HEK293T (cell line): ENCODE measurements at places on chromosomes 1 and 21.

- peak; percentile 76 for DNase-seq
These were observed 985 bp downstream of the SYT6 start for GRCh38 chr1:114152508-114153260.

GRCh38 chr1:194374649-194375048, 1188.2 kb upstream of the B3GALT2 start:
- DNase-seq, result no peak

GRCh38 chr1:4636644-4637380, 17.6 kb upstream of the AJAP1 start:
- DNase-seq, result no peak

- no peak for DNase-seq
These were observed 29.9 kb downstream of the ADAM30 start for GRCh38 chr1:119866451-119866850.

GRCh38 chr1:81233591-81233990, 567.1 kb upstream of the ADGRL2 start:
- no peak for DNase-seq

DNA sequence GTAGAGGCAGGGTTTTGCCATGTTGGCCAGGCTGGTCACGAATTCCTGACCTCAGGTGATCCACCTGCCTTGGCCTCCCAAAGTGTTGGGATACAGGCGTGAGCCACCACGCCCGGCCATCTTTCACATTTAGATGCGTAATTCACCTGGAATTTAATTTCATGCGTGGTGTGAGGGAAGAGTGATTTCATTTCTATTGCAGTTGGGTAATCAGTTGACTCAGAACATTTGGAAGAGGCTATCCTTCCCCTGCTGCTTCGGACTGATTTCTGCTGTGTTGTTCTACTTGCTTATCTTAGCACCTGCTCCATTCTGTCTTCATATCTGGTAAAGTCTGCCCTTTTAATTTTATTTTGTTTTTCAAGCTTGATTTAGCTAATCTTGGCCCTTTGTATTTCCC, 19.1 kb downstream of the DIP2A start:
- DNase-seq, result no peak

DNA sequence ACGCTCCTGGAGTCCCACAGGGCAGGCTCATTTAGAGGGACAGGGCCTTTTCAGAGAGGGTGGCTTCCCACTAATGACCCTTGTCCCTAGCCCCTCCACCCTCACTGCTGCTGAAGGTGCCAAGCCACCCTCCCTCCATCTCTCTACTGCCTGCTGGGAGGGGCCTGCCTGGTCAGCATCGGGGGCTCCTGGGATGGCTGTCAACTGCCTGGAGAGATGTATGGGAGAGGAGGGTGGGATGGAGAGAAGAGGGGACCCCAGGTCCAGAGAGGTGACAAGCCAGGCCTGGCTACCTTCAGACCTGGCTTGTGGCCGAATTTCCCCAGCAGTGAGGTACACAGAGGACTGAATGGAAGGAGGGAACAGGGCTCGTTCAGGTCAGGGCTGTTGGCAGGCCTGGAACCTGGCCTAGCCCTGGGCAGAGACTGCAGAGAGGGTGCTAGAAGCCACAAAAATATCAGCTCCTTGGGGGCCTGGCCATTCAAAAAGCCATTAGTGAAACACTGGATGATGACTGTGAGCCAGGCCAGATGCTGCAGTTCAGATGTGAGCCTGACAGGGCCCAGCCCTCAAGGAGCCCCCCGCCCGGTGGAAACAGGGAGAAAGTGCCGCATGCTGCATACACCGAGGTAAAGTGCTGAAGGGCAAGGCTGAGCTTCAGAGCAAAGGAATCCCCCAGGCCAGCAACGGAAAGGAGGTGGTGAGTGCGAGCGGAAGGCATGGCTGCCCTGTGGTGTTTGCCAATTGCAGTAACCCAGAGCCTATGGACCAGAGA, 20.0 kb downstream of the MMEL1 start:
- no peak for DNase-seq

DNA sequence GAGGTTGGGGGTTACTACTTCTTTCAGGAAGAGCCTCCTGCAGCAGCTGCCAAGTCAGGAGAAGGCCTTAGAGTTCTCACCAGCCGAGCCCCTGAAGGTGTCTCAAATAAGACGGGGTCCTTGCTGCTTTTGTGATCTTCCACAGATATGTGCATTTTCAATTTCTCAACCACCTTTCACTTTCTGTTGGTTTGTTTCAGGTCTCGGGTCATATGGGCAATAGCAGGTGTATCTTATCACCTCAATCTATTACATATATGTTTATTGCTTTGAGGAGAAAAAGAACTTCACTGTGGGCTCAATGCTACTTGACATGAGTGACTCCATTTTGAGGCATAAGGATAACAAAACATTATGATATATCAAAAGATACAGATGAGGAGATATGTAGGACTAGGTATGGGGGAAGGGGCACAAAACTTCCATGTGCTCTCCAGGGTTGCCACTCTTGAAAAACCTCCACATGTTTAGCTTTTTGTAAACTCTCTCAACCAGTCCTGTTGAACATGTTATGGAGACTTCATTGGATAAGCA, 1171.4 kb upstream of the ADGRL2 start:
- no peak for DNase-seq

DNA sequence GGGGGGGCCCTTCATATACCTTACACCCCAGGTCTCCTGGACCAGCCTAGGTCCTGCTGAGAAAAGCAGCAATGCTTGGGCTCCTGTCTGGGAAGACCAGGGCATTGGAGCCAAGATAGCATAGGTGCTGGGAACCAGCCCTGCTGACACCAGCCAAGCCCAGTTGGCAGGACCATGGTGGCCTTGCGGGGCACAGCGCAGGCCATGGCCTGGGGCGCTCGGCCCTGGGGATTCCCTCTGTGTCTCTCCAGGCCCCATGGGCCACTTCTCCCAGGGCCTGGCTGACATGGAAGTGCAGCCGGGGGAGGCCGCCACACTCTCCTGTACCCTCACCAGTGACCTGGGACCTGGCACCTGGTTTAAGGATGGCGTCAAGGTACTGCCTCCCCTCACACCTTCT, 23.3 kb downstream of the IGFN1 start:
- DNase-seq, result no peak

GRCh38 chr1:220733086-220733601, 15.0 kb upstream of the MTARC2 start:
- peak; percentile 89 for DNase-seq

- DNase-seq, result no peak
These were observed 9.0 kb downstream of the TNFRSF25 start for GRCh38 chr1:6456800-6457466.

- no peak for DNase-seq
These were observed 188.6 kb downstream of the GREM2 start for GRCh38 chr1:240423246-240423924.

DNA sequence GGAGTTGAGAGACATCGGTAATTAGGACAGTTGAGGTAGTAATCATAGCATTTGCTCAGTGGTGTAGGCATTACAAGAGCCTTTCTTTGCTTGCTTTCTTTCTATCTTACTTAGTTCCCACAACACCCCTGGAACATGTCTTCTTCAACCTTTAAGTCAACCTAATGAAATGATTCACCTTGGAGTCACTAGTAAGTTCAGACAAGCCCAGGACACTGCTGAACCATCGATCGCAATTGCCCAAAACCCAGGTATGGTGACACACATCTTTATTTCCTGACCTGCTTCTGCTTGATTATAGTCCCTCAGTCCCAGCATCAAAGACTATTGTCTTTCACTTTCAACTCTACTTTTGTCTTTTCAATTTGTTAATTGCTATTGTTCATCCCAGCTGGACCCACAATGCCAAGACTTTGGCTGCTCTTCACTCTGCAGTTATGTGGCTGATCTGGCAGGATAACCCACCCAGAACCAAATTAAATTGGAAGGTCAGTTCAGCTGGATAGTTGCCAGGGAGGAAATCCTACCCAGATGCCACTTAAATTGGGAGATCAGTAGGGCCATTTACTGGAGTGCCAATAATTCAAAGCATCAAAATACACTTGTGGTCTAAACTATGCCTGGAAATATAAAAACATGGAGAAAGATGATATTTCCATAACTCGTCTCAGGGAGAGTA, 272.9 kb downstream of the RWDD3 start:
- DNase-seq, result no peak

DNA sequence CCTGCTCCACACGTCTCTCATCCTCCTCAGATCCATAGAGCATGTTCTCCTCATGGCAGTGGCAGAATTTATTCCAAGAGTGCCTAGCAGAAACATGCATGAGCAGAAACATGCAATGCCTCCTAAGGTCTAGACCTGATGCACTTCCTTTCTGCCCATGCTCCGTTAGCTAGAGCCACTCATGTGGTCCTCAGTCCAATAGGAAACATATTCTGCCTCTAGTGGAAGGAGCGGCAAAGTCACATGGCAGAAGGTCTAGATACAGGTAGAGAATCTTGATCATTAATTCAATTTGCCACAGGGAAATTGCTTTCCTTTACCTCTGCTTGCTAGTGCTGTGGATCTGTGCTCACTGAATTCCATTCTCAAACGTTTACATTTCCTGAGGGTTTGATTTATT, 130.4 kb downstream of the KIF26B start:
- no peak for DNase-seq

GRCh38 chr1:15509586-15509985, 14.4 kb downstream of the CASP9 start:
- no peak for DNase-seq

- no peak for DNase-seq
These were observed 36.3 kb upstream of the CLIC4 start for GRCh38 chr1:24708938-24709337.

GRCh38 chr1:178999061-178999460, 26.6 kb upstream of the FAM20B start:
- DNase-seq, result no peak

GRCh38 chr1:159076438-159077119, at the start of gene AIM2:
AIM2 (minus strand) TSS chr1:159076766; CDS start chr1:159073499, 3,267 bp downstream.
- DNase-seq, result no peak

DNA sequence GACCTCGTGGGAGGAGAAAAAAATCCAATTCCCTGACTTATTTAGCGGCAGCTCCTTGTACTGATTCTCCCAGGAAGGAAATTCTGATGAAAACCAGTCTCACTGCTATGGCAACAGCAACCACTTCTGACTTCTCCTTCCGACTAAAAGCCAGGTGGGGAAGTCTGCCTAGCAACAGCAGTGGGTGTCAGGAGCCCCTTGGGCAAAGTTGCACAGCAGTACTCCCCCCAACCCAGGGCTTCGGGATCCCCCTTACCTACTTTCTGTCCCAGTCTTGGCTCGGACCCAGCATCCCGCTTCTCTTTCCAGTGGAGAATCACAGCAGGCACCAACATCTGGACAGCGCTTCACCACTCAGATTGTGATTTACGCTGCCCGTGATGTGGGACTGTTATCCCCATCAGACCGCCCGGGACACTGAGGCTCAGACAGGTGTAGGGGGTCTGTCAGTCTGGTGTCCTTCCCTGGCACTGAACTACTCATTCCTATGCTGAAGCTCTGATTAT, 24.6 kb downstream of the NKAIN1 start:
- no peak for DNase-seq

GRCh38 chr1:38152351-38153065, 105.9 kb upstream of the POU3F1 start:
- DNase-seq, result peak; percentile 20

DNA sequence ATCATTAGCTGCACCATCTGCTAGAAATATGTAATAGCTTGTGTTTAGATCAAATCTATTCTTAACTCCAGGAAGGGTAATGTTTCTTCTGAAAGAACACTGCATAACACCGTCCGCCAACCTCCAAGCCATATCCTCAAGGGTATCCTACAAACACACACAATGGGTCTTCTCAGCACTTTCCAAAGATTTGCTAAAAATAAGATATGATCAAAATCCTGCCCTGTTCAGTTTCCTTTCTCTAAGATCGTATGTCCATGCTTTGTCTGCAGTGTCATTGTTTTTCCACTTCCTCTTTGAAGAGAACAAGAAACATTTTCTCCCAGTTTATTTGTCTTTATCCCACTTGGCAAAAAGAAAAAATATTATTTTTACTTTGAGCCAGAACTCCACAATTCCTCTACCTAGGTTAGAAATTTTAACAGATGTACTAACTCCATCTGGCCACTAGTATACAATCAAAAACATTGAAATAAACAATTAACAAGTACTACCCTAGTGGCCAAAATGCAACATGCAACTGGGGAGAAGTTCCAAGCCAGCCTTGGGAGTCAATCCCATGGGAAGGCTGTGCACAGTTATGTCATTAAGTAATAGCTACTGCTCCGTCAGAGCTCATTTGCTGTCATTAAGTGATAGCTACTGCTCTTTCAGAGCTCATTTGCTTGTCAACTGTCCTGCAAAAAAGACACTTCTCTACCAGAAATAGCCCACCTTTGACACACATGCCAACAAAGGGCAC, 37.8 kb downstream of the FRRS1 start:
- DNase-seq, result peak; percentile 69

GRCh38 chr1:210938416-210938925, 195.5 kb downstream of the KCNH1 start:
- no peak for DNase-seq

DNA sequence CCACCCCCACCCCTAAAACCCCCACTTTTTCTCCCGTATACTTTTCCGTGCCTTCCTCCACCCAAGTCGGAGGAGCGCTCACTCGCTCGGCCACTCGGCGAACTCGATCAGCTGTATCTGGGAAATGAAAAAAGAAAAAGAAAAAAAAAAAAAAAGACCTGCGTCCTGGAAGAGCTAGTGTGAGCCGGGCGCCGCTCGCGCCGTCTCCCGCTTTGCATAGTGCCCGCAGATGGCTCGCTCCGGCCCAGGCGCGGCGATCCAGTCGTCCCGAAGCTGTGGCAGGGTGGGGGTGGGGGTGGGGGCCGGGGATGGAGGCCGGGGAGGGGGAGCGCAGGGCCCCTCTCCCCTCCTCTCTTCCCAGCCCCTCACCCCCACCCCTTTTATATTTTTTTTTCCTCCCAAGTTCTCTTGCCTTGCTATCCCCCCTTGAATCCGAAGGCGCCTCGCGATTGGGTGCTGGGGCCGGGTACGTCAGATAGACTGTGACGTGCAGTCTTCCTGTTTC, 299 bp upstream of the PROX1 start:
- no peak for DNase-seq

DNA sequence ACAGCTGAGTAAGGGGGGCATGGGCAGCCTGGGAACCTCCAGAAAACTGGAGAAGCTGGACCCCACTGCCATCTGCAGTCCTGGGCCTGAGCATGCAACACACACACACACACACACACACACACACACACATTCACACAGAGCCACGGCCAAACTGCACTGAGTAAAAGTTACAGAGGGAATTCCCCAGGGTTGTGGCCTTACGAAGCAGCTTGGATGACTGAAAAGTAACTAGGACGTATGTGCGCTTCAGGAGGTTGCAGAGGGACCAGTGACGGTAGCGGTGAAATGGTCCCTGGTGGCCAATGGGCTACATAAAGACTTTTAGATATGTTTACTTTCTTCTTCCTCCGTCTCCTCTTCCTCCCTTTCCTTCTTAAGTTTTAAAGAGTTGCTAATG, 232.5 kb upstream of the TMEM51 start:
- DNase-seq, result no peak

DNA sequence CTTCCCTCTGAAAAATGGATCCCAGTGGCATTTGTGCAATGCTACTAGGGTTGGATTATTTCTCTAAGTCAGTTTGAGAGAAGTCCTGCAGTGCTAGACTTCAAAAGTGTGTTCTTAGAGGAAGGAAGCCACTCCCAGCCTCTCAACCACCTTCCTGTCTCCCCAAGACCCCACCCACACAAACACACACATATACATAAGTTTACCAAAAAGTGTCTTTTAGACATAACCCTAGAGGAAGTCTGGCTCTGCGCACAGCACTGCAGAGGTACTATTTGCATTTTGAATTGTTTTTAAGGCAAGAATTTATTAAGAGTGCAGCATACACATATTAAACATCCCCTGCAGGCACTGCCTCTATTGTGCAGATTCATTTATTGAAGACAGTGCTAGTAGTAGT, 127.3 kb downstream of the HHIPL2 start:
- DNase-seq, result no peak
